ENCODE measurements at places on chromosomes 16 and 17.

DNA sequence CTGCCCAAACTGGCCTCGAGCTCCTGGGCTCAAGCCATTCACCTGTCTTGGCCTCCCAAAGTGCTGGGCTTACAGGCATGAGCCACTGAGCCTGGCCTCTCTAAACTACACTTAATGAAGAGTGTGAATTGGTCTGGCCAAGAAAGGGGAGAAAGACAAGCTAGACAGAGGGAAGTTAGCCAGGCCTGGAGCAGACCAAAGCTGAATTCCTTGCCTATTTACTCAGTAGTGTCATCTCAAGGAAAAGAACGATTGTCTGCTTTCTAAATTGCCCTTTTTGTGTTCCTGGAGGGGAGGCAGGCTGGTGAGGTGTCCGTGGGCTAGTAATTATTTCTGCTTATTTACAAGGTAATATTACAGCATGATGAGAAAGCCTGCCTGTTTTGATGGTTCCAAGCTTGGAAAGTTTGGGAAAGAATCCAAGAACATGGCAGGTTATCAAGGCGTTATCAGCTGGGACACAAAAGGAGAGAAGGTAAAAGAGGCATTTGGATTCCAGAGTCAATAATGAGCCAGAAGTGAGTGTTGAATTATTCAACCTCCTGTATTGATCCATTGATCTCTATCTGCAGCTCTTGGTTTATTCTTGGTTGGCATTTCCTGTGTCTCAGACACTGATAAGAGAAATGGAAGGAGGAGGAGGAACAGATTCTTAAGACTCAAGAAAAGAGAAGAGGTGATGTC lies 6.3 kb upstream of the CBFB start:
- DNase-seq, result no peak

DNA sequence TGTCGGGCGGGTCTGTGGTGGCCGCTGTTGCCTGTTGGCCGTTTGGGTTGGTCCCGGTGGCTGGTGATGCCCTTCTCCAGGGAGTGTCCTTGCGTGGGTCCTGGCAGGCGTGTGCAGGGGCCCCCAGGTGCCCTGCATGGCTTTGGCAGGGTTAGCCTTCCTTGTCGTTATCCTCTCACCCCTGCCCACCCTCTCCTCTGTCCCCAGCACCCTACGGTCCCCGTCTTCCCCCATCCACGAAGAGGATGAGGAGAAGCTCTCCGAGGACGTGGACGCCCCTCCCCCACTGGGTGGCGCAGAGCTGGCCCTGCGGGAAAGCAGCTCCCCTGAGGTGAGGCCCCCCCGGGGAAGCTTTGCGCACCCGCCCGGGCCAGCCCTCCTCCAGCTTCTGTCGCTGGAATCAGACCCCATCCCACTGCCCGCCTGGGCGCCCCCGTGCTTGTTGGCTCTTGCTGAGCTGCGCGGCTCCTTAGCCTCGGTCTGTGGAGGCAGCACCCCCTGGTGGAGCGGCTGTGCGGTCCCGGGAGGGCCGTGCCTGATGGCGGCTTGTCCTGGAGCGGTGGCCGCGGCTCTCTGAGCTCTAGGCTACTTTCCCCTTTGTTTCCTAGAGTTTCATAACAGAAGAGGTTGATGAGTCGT lies 10.6 kb upstream of the NUDT16L1 start:
- peak; percentile 70 for DNase-seq

DNA sequence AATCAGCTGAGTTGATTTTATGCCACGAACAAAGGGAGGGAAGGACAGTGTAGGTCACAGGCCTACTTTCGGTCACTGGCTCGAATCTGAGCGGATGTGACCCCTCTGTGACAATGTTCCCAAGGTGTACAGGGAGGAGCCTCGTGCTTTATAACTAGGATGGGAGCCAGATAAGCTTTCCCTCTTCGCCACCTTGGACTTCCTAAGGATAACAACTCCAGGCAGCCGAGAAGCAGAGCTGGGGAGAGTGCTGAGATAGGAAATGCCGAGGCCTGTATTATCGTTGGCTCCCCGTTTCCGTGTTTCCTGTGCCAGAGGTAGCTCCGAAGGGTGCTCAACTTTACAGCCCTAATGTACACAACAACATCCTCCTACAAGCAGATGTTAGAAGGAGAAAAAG lies 217.8 kb upstream of the IRX3 start:
- no peak for DNase-seq

- no peak for DNase-seq
These were observed 37.1 kb downstream of the YWHAE start for GRCh38 chr17:1362964-1363363.

DNA sequence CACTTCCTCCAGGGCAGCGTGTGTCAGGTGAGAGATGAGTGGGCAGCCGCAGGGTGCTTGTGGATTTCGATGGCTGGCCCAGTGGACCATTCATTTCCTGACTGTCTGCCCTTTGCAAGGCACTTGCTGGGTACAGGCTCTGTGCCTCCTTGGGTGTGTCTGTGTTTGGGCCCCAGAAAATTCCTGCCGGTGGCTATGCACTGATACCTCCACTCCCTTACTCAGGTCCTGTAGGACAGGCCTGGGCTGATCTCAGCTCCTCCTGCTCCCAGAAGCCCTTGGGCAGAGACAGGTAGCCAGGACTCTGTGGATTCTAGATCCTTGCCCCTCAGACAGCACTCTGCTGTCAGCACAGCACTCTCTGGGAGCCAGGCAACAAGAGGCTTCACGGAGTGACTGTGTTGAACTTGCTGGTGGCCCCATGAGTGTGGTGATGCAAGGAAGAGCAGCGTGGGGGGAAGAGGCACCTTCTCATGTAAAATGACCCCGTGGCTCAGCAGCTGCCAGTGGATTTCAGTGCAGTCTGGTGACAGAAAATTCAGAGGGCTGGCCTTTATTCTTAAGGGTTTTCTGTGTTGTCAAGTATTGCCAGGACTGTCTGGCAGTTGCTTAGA lies 29.0 kb downstream of the PGS1 start:
- no peak for DNase-seq

DNA sequence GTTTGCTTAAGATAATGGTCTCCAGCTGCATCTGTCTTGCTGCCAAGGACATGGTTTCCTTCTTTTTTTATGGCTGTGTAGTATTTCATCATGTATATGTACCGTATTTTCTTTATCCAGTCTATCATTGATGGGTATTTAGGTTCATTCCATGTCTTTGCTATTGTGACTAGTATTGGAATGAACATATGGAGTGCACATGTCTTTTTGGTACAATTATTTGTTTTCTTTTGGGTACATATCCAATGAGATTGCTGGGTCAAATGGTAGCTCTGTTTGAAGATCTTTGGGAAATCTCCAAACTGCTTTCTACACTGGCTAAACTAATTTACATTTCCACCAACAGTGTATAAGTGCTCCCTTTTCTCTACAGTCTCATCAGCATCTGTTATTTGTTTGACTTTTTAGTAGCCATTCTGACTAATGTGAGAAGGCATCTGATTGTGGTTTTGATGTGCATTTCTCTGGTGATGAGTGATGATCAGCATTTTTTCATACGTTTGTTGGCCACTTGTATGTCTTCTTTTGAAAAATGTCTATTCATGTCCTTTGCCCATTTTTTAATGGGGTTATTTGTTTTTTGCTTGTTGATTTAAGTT lies 66.2 kb downstream of the TNFRSF13B start:
- DNase-seq, result no peak

- DNase-seq, result peak; percentile 36
These were observed 123.0 kb downstream of the MSI2 start for GRCh38 chr17:57379237-57379894.

DNA sequence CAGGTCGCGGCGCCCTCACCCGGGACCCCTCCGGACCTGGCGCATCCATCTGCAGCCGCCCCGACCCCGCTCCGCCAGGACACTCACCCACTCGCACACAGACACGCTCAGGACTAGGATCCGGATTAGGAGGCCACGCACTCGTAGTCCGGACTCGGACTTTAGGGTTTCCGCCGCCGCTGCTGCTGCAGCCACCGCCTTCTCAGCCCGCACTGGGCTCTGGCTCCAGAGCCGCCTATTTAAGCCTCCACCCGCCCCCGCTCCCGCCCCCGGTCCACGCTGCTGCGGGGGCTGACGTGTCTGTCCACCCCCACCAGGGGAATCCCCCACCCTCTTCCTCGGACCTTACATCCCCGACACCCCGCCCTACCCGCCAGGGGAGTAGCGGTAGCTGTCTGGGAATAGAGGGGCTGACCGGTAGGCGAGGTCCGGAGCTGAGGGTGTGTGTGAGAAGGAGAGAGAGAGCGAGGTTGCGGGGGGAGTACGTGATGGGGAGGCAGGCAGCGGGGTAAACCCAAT lies at the start of gene RRAD:
RRAD (minus strand) TSS at position 214 of the 519 bp plus-strand sequence. CDS start 356 bp downstream, outside the sequence.
- peak; percentile 81 for DNase-seq

DNA sequence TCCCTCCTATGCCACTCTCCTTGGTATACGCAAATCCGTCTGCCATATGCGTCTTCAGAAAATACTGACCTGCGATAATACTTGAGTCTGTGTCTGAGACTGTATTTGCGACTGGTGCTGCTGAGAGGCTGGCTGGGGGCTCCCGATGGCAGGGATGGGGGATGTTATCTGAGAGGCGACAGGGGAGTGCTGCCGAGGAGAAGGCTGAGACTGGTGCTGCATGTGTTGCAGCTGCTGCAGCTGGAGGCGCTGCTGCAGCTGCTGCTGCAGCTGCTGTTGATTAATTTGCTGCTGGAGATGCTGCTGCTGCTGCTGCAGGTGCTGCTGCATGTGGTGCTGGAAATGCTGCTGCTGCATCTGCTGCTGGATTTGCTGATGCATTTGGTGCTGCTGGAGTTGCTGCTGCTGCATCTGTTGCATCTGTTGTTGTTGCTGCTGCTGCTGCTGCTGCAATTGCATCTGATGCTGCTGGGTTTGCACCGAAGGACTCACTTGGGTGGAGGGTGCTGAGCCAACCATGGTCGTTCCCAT lies 107.7 kb downstream of the TOX3 start:
- no peak for DNase-seq

GRCh38 chr16:79644971-79645667 lies 44.6 kb upstream of the MAF start:
- DNase-seq, result no peak

DNA sequence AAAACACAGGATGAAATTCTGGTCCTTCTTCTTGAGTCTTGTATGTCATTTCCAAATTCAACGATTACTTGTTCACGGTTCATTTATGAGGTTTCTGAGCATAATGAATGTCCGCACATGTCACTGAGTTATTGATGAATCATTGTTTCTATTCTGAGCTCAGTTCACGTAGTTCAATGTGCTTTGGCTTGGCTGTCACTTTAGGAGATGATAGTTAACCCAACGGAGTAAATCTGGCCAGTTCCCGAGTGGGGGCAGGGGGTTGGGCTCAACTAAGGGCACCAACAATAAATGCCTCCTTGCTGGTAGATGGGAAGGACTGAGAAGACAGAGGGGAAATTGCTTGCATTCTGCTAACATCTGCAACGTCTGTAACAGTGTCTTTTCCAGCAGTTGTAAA lies 239.4 kb upstream of the HSBP1 start:
- no peak for DNase-seq

DNA sequence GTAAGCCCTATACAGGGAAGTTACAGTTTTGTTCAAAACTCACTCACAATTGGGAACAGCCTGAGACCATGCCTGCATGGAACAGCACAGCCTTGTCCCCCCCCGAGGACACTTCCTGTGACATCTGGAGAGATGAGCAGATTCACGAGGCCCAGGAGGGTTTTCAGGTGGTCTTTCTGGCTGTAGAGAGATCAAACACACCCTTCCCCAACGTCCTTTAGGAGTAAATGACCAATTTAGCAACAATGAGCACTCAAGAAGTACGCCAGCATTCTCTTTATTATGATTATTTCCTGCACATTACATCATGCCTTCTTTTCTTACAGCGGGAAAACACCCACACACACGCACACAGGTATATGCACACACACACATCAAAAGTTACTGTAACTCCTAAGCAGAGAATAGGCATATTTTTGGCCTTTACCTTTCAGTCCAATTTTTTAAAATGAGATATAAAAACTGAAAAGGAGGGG lies 39.0 kb downstream of the ADCY9 start:
- no peak for DNase-seq

DNA sequence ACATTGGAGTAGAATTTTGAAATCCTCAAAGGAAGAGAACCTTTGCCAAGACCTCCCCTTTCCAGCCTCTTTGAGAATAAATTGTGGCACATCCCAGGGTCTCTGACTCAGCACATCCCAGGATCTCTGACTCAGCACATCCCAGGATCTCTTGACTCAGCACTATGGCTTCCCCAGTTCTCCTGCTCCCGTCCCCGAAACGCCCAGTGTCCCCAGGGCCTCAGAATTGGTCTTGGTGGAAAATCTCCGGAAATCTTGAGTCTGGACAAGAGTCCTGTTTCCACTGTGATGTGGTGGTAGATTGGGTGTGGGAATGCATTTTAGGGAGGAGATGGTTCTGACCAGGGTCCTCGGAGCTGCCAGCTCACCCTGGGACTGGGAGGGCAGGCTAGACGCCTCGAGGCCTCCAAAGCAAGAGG lies 19.2 kb downstream of the PLXDC1 start:
- DNase-seq, result peak; percentile 71

- DNase-seq, result no peak
These were observed 28.7 kb upstream of the FOXF1 start for GRCh38 chr16:86481607-86482006.

DNA sequence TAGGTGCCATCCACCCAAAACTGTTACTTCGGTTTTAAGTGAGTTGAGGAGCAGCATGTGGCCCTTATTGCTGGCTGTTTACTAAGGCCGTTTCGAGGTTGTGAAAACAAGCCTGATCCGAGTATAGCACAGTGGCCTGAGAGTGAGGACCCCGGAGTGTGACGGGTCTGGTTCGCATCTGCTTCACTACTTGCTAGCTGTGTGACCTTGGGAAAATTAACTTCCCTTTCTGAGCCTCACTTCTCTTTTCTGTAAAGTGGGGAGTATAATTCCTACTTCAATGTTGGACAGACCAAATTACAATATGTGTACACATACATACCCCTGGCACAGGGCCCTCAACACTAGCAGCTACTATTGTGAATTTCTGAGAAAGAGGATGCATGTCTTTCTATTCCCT lies 11.7 kb upstream of the HEATR6 start:
- no peak for DNase-seq

DNA sequence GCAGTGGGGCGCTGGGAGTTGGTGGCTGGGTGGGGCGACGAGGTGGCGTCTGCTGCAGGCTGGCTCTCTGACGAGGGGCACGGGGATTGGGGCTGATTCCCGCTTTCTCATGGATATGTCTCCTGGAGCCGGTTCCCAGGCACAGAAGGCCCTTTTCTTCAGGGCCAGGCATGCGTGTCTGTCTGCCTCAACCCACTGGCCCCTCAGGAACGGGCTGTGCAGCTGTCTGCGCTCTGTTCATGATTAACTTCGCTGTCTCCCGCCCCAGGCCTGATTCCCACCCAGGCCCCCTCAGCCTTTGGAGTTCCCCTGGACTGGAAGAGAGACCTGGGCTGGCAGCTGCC lies 53.1 kb downstream of the RAP1GAP2 start:
- DNase-seq, result no peak

DNA sequence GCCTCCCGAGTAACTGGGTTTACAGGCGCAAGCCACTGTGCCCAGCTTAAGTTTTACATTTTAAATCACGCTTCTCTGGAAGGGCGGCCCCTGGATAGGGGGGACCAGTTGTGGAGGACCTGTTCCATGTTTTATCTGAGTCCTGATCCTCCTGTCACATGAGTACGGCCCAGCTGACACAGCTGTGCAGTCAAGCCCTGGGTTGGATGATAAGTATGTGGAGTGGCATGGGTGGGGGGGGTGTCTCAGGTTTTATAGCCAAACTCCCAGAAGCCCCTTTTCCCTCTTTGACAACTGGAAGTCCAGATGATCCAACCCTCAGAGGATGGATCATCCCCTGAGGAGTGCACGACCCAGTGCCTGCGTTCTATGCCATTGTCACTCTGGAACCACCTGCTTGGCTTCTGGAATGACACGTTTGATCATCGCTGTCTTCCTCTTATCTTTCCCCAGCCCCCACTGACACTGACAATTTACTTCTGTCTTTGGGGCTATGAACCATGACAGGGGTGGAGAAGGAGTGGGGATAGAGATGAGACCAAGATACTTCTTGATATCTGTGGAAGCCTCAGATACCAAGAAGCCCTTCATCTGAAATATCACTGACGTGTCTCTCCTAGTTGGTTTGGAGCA lies 191.2 kb downstream of the MSI2 start:
- no peak for DNase-seq

All from ovary (tissue), 10 donors.